ENCODE measurements at places on chromosomes 1 and 21.

- no peak for DNase-seq
Measured at GRCh38 chr1:3222042-3222692, 153.2 kb downstream of the PRDM16 start.

DNA sequence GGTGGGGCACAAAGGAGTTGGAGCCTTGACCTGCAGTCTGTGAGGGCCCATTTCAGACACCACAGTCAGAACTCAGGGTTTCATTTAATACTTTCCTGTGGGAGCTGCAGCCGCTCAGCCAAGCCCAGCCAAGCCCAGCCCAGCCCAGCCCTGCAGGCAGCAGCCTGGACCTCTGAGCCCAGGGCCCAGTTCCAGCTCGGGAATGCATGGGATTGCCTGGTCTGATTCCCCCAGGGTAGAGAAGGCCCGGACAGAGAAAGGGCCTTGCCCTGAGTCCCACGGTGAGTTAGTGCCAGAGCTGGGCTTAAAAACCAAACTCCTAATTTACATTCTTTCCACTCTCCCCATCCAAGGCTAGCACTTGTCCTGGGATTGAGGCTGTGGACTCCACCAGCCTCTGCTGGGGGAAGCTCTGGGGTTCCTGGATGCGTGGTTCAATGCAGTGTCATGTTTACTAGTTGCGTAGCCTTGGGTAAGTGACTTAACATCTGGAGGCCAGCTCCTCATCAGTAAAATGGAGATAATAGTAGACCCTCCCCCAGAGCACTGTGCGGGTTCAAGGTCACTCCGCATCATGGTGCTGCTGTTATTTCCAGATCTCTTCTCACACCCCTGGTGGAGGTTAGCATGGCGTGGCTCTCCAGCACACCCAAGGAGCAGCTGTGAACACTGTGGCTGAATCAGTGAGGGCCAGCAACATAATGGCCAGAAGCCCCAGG is 29.2 kb upstream of the PKP1 start:
- DNase-seq: no peak

GRCh38 chr1:236685205-236685916 is 938 bp upstream of the ACTN2 start:
- DNase-seq: no peak

GRCh38 chr1:24727501-24728216 is 17.6 kb upstream of the CLIC4 start:
- no peak for DNase-seq

GRCh38 chr1:53326598-53327181 is 1.2 kb downstream of the LRP8 start:
- no peak for DNase-seq

DNA sequence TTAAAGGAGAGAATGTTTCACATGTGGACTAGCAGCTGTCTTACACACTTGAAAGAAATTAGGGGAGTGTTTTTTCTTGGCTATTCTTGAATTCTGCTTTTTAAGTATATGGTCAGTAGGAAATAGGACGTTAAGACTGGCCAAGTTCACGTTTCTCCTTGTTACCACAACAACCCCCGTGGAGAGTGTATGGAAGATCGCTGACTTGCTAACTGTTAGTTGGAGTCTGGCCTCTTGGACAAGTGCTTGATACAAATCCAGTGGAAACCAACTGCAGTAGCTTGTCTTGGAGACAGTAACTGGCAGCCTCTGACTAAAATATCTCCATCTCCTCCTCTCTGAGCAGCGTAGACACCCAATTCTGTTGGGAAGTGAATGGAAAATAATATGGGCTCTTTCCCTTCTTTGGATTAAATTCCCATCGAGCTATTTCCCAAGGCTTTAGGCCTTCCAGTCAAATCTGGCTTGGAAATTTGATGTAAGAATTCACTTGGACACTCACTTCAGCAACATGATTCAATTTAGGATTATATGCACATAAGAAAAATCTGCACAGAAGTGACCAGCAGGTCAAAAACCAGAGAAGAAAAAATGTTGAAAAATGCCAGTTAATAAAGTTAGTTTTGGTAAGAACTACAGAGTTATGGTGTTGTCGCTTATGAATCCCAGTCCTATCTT is 3.6 kb upstream of the NFIA start:
- no peak for DNase-seq

- no peak for DNase-seq
Measured at GRCh38 chr1:55147524-55147923, 67.6 kb downstream of the USP24 start.

DNA sequence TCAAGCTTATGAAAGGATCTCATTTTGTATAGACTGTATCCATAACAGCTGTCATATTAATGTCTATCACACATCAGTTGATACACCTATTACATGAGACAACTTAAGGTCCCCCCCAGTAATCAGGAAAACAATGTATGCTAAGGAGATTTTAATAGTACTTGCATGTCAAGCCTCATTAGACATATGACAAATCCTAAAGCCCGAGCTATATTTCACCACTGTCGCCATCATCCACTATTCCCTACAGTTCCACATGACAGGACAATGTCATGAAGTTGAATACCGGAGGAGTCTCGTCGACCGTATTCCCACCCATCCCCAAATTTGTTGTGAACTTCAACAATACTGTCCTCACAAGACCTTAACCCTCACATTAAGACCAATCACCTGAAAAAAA is 3.4 kb downstream of the HMGN1 start:
- no peak for DNase-seq

- no peak for DNase-seq
Measured at GRCh38 chr1:219085988-219086387, 87.7 kb upstream of the LYPLAL1 start.

DNA sequence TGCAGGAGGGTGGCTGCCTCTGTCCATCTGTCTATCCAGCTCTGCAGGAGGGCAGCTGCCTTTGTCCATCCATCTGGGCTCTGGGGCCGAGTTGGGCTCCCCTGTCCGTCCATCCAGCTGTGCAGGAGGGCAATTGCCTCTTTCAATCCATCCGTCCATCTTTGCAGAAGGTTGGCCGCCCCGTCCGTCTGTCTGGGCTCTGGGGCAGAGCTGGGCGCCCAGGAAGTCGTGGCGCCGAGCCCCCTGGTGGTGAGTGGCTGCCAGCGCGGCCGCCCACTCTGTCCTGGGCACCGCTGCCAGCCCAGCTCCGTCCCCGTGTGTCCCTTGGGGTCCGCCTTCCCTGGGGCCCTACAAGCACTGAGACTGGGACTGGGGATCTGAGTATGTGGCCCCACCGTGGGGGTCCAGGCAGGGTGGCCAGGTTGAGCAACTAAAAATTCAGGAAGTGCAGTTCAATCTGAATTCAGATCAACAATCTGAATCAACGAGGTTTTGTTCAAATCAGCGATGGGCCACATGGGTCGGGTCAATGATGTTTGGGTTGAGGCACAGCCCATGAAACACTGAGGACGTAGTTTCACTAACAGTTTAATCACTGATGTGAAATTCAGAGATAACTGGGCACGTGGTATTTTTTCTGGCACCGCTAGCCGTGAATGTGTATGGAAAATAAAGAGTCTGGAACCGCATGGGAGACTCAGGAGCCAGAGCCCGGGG is 99.1 kb upstream of the ACTRT2 start:
- DNase-seq: no peak

DNA sequence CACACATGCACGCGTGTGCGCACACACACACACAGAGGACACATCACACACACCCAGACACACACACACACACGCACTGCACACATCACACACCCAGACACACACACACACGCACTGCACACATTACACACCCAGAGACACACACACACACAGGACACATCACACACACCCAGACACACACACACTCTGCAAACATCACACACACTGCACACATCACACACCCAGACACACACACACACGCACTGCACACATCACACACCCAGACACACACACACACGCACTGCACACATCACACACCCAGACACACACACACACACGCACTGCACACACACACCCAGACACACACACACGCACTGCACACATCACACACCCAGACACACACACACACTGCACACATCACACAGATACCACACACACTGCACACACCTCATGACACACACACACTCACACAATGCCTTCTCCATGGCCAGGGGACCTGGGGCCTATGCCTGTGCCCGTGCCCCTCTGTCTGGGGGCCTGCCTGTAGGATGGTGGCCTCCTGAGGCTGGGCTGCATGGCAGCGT is 24.4 kb downstream of the CRYAA start:
- DNase-seq: no peak

DNA sequence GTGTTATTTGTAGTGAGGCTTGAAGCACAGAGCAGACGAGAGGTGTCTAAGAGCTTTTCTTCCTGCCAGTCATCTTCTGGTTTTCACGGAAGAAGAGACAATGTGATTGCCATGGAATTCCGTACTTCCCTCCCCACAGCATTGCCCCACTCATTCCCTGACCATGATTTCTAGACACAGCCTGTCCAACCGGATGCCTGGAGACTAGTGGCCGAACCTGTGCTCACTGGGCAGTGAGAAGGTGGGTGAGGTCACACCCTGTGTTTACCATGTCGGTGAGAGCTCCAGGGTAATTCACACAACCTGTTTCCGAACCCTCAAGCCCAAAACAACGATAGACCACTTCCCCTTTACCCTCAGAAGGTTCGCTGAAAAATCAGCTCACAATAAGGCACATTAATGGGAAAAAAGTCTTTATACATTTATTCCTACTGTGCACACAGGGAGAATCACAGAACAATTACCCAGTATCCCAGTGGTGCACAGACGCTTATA is 271.9 kb upstream of the FMN2 start:
- DNase-seq: no peak

GRCh38 chr1:161989108-161989507 is 34.6 kb downstream of the OLFML2B start:
- DNase-seq: no peak

- no peak for DNase-seq
Measured at GRCh38 chr1:75243124-75243523, 108.9 kb downstream of the LHX8 start.

- DNase-seq: no peak
Measured at GRCh38 chr1:153546371-153546770, 765 bp upstream of the S100A4 start.

Data from CD4-positive, alpha-beta T cell (primary cell).